Stimulated activated CD8-positive, alpha-beta memory T cell treated with anti-CD3 and anti-CD28 coated beads, Interleukin-7, amount 100 ng/mL, for 1 hour (primary cell): ENCODE measurements at places on chromosomes 2 and 18.

DNA sequence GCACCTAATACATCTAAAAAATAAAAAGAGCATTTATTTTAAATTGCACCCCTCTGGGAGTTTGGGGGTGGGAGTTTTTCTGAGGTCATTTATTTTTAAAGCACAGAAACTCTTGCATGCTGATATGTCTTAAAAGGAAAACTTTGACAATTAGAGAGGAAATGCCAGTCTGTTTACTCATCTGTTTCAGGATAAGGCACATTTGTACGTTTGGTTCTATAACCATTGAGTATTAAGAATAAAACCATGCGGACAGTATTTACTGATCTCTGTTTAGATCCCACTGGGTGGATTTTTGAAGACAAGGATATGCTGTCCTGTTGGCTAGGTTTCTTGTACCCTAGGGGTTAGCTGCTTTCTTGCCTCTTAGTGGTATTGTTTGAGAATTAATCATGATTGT is 122.9 kb downstream of the TANC1 start:
- DNase-seq: no peak

DNA sequence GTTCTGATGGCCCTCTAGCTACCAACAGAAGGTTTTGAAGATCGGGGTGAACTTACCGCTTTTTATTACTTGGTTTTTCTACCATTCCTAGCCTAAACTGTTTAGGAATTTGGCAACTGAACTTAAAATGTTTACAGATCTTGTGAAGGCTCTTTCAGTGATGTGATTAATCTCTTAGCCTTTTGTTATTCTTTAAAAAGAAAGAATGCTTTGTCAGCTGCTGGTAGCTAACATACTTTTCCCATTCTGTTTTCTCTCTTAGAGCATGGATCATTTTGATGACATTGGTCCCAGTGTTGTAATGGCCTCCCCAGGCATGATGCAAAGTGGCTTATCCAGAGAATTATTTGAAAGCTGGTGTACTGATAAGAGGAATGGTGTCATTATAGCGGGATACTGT is 18.1 kb downstream of the CPSF3 start:
- no peak for DNase-seq

GRCh38 chr2:88221365-88221942 is 51.3 kb downstream of the THNSL2 start:
- no peak for DNase-seq

DNA sequence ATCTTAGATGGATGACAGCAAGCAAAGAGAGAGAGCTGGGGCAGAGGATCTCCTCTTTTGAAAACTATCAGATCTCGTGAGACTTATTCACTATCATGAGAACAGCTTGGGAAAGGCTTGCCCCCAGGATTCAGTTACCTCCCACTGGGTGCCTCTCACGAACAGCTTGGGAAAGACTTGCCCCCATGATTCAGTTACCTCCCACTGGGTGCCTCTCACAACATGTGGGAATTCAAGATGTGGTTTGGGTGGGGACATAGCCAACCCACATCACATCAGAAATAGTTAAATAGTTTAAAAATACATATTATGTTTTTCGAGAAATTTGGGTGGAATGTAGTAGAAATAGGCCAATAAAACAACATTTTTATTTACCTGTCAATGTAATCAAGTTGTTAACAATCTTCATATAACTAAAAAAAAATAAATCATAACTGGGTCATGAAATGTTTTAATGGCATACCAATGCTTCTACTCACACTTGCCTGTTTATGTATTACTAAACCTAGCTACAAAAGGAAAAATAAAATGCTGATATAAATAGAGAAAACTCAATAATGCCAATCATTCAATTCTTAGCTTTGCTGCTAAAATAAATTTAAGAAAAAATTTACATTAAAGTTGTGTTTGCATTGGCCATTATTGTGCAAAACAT is 608.9 kb downstream of the SUCLG1 start:
- DNase-seq: no peak

GRCh38 chr2:120448961-120449810 is 103.2 kb downstream of the INHBB start:
- DNase-seq: no peak

DNA sequence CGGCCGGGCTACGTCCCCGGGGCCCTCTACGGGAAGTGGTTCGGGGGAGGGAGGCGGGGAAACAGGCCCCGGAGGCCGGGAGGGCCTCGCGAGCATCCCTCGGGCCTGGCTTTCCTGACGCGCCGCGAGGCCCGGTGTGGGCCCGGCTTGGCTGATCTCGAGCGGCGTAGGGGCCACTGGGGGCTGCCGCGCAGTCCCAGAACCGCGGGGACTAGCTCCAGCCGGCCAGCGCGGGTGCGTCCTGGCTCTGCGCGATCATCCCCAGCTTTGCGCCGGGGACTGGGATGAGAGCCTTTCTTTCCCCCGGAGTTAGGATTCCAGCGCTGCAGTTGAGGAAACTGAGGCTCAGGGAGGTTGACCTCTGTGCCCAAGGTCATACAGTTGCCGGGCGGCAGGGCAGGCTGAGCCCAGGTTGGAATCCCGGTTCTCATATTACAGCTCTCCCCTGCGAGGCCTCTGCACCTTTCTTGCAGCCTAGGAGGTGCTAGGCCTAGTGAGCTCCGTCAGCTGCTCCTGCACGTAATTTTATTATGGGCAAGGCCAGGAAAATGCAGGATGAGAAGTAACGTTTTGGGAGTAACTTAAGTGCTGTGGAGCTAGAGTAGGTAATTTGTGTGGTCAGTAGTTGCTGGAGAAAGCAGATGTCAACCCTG is 501 bp downstream of the LPIN1 start:
- DNase-seq: no peak
